ENCODE measurements at places on chromosomes 3 and 15. TPM values are rescaled to one million over a fixed set of nuclear protein-coding genes. Genes with fewer than 3 reads are reported as not detected.

CLSTN2 gene
- total RNA-seq: 49.7 TPM

KNL1 gene
- total RNA-seq: 0.80 TPM

SELENOT gene
- total RNA-seq: 334 TPM

CHDH gene
- 4.9 TPM for total RNA-seq

SPTSSB gene
- not detected for total RNA-seq

IQCH gene
- 14.0 TPM for total RNA-seq

CD86 gene
- not detected for total RNA-seq

OR4M2 gene
- total RNA-seq: not detected

NR2F2 gene
- total RNA-seq: 6.1 TPM

GPR62 gene
- not detected for total RNA-seq

DNA sequence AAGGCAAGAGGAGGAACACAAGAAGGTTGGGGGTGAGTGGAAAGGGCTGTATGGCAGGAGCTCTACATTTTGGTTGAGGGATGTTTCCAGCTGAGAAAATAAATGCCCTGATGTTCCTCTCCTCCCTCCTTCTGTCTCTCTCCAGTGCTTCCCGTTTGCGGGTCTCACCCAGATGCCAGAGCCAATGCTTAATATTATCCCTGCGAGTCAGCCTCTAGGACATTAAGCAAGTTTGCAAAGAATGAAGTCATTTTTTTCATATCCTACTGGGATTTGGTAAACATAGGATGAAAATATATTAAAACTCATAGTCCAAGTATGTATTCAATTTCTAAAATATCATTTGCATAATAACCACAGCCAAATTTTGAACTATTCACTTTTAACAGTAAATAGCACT, 295.9 kb downstream of the CADM2 start:
- DNase-seq: no peak

DNA sequence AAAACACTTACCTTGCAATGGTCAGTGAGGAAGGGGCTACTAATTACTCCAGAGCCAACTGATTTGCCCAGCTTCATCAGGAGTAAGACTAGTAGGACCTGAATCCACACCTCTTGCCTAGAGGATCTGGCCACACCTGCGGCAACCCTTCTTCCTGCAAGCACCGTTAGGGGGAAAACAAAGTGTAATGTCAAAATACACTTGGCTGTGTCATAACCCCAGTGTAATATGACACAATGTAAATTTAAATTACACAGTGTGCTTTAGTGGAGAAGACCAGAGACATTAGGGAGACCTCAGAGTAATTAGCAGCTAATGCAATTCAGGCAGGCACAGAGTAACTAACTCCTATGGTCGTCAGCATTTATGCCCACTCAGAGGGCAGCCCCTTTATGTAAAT, 308.5 kb upstream of the ARRDC4 start:
- DNase-seq: no peak

DNA sequence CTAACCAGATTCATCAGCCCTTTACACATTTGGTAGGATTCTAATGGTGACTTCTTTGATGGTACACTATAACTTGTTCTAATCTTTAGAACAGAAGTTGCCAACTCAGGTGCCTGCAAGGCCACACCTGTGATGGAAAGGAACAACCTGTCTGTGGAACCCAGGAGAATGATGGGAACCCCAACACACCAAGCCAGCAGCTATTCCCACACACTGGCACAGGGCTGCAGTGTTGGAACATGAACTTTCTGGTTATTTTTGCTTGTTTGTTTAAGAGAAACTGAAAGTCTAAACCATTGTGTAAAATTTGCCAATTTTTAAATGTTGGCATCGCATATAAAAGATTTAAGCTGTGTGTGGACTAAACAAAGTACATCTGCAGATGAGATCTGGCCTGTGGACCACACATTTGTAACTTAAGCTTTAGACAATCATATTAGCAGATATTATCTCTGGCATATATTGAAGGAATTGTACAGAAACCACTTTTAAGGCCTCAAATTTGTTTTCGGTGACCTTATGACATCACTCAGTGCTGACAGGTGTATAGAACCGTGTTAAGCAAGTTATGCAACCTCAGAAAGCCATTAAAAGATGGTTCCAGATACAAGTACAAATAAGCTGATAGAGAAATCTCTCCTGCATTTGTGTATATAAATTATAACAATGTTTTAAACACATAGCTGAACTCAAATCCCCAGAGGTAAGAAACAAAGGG, 242.9 kb downstream of the SLC9A9 start:
- DNase-seq: no peak

GRCh38 chr3:187902041-187902471, 156.8 kb upstream of the BCL6 start:
- no peak for DNase-seq

DNA sequence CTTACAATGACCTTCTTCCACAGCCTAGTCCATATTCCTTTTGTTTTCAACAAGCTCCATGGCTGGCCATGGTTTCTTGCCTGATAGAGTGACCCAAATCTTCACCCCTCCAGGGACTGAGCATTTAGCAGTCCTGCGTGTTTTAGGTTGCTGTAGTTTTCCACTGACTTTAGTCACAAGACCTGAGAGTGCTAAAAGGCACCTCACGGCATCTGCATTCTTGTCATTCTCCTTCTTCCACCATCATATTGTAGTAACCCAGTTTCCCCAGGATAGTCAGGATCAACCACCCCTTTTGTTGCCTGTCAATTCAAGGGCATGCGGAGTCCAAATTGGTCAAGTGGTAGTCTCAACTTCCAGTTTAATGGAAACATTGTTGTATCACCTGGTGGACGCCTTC, 20.8 kb downstream of the HTR3C start:
- DNase-seq: no peak

DNA sequence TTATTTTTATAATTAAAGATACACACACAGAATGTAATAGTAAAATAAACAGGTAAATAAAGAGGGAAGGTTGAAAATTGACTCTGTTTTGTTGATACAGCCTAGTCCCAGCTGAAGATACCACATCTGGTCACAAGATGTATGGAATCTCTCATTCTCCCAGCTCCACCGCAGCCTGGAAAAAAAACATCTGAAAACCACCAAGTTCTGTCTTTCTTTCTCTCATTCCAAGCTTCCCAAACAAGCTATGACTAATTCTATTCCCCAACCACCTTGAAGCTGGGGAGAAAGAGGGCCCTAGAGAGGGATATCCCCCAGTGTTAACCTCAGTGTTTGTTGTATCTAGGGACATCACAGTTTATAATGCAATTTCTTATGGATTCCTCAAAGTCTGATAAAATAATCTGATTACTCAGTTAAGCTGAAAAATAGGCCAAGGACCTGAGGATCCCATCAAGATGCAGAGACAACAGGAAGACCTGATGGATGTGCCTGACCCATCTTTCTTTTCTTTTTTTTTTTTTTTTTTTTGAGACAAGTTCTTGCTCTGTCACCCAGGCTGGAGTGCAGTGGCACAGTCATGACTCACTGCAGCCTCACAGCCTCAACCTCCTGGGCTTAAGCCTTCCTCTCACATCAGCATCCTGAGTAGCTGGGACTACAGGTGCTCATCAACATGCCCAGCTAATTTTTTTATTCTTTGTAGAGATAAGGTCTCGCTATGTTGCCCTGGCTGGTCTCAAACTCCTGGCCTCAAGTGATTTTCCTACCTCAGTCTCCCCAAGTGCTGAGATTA, 38.1 kb downstream of the SRGAP3 start:
- peak; percentile 25 for DNase-seq

DNA sequence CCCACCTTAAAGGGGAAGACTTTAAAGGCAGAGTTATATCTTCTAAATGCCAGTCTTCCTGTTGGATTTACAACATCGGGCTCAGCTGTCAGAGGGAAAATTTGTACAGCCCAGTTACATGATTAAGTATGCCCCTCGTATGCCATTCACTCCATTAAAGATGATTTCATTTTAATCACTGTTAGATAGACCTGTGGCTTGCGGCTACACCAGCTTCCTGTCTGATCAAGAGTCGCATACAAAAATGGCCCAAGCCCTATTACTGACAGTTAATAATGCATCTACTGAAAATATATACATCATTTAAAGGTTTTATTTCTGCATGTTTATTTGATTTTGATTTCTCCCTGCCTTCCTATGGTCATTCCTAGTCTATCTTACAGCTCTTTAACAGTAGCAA, 7.1 kb downstream of the EIF4E3 start:
- no peak for DNase-seq

GRCh38 chr15:44661576-44661975, 1.9 kb downstream of the SPG11 start:
- DNase-seq: no peak

GRCh38 chr3:8458238-8458661, 43.4 kb upstream of the LMCD1 start:
- DNase-seq: no peak

- no peak for DNase-seq
These were observed 2.1 kb downstream of the TRA2B start for GRCh38 chr3:185935465-185936272.

DNA sequence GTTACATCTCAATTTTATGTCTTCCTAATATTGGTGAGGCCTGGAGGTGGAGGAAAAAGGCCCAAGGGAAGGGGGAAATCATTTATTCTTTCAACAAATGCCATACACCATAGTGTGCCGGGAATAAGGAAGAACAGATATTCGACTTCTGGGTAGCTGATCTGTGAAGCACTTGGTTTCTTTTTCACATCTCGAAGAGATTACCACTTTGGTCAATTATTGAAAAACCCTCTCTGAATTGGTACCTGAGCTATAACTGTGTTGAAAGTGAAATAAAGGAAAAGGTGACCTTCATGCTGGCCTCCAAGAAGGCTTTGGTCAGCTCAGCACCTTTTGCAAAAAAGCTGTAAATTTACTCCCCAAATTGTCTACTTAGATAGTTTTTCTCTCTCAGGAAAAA, 14.2 kb upstream of the MB21D2 start:
- DNase-seq: no peak

- DNase-seq: peak; percentile 49
These were observed 453.7 kb downstream of the FOXP1 start for GRCh38 chr3:71129611-71130431.

DNA sequence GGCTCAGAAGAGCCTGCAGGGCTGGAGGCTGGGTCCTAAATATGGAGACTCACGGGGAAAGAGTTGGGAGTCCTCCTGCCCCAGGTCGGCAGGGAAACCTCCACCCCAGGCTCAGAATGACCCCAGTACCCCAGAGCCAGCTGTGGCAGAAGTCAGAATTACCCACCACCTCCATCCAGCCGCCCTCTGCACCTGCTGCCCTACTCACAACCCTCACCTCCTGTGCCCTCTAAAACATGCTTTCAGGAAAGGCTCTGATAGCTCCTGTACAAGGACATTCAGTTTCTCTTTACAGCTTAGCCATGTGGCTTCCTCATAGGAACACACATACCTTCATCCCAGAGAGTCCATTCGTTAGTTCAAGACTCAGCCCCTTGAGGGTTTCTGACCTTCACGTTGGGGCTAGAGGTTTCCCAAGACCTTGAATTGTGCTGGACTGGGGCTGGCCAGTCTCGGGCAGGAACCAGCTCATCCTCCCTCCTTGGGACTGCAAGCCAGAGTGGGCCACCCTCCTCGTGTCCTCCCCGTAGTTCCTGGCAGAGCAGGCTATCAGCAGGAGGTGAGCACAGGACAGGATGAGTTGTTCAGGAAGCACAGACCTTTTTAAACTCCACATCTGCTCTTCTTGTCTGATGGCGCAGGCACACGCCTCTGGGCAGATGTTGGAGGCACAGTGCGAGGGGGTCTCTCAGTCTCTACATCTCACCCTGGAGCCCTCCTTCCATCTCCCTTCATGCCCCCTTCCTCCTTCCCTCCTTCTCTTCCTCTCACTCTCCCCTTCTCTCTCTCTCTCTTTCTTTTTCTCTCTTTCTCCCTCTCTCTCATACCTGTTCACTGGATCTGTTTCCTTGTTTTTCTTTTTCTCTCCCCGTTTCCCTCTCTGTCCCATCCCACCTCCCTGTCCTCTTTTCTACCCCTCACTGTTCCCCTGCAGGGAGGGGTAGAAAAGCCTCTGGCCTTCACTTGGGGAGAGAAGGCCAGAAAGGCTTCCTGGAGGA, 55.9 kb upstream of the NR2C2 start:
- no peak for DNase-seq

- DNase-seq: no peak
These were observed 63.2 kb upstream of the MNS1 start for GRCh38 chr15:56528136-56528535.

- peak; percentile 14 for DNase-seq
These were observed 580.1 kb downstream of the ROBO2 start for GRCh38 chr3:77620009-77620408.

DNA sequence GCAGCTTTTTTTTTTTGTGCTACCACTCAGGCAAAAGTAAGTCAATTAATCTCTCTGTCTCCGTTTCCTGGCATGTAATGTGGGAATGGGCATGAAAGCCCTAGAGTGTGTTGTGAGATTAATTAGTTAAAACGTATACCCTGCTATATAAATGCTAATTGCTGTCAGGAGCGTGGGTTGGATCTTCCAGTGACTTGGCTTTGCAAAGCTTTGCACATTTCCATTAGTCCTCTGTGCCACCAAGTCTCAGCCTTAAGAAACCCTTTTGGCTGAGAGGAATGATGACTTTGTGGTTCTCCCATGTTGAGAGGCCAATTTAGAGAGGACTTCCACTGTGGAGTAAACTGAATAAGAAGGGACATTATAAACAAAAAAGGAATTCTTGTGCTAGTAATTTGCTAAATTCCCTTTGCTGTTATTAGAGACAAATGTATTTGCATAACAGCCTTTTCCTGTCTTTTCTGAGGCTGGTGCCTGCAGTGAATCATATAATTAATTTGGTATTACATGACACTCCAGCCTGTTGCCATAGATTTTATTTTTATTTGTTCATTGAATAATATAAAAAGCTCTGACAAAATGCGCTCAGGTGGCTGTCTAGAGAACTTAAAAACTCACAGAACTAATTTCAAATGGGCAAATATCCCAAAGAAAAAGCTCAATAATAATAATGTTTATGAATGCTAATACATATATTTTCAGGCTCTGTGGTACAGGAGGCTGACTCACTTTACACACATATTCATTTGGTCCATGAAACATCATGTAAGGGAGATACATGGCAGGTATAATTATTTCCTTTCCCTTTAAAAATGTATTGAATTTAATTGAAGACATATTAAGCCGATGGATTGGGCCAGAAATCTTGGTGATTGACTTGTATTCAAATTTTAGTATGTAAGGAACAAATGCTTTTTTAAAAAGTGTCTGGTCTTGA, 82.7 kb downstream of the IL1RAP start:
- DNase-seq: no peak

DNA sequence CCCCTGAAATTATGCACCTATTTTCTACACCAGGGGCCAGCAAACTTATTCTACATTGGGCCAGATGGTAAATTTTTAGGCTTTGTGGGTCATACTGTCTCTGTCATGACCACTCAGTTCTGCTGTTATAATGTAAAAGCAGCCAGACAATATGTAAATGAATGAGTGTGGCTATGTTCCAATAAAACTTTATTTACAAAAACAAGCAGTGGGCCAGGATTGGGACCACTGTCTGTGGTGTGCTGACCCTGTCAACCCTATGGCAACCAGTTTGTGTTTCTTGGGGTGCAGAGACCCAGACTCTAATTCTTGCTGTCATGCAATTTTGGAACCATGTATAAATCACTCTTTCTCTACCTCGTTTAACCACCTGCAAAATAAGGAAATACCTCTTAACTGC, 74.7 kb downstream of the LRIG1 start:
- DNase-seq: no peak
